ENCODE measurements at places on chromosomes 2 and 18.

DNA sequence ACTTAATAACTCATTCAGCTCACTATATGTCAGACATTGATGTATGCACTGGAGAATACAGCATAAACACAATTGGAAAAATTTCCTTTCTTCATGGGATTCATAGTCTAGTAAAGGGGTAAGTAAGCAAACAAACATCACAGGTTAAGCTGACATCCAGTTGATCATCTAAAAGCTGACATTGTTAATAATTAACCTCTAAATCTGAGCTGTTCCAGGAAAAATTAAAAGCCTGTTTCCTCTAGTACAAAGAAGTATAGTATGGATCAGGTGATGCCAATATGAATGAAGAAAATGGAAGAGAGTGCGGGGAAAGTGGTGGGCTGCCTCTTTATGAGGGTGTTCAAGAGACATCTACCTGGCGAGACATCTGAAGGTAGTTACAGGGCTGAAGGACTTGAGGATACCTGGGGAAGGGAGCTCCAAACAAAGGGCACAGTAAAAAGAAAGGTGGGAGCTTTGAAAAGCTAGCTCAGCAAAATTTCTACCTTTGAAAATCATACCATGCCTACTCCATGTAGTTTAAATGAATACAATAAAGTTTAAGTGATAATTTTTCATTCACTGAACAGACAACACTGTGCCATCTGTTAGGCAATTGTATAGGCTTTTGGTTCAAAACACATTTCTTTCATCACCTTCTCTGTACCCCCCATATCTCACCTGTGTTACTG, 619.3 kb downstream of the TRIB2 start:
- DNase-seq: no peak

DNA sequence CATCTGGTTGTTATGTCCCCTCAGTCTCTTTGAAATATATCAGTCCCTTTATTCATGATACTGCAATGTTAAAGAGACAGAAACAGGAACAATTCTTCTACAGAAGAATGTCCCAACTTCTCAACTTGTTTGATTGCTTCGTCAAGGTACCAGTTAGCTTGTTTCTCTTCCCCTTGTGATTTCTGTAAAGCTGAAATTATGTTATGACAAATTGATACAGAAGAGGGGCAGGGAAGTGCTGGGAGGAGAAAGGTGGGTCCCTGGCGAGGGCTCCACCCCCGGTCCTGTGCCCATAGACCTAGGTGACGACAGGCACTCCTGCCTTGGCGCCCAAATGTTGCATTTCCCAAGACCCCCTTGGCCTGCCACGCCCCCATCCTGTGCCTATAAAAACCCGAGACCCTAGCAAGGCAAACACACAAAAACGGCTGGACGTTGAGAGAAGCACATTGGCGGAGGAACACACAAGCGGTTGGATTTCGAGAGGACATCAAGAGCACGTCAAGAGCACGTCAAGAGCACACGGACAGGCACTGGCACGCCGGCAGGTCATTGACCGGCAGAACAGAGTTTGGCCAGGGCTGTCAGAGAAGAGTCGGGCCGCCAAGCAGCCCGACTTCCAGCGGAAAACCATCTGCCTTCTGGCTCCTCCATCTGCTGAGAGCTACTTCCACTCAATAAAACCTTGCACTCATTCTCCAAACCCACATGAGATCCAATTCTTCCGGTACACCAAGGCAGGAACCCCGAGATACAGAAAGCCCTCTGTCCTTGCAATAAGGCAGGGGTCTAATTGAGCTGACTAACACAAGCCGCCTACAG, 11.5 kb upstream of the RTN4 start:
- no peak for DNase-seq

GRCh38 chr2:239908744-239909143, 116.4 kb downstream of the NDUFA10 start:
- DNase-seq: no peak

DNA sequence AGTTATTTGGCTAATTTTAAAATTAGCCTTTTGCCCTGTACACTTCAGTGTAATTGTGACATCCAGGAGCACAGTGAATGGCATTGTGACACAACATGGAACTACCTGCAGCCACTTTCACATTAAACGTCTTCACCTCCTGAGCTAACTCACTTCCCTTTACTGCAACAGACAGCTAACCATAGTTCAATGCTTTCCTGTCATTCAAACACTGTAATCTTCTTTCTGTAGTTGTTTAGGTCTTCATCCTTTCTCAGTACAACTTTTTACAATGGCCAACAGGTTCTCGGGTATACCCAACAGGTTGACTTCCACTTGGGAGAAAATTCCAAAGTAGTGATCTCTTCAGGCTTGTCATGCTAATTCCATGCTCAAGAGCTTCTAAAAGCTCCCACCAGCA, 8.6 kb upstream of the AGPS start:
- DNase-seq: no peak

- no peak for DNase-seq
These were observed 77.3 kb downstream of the KCTD1 start for GRCh38 chr18:26471027-26471426.

GRCh38 chr2:146873646-146874259, 971.1 kb upstream of the ACVR2A start:
- no peak for DNase-seq

GRCh38 chr2:190696792-190697398, 48.0 kb downstream of the NAB1 start:
- DNase-seq: no peak

- no peak for DNase-seq
These were observed 69.2 kb upstream of the EPHA4 start for GRCh38 chr2:221641181-221641871.

- DNase-seq: no peak
These were observed 15.7 kb downstream of the CCBE1 start for GRCh38 chr18:59681521-59682004.

GRCh38 chr2:223815884-223816570, 21.4 kb downstream of the AP1S3 start:
- DNase-seq: no peak

DNA sequence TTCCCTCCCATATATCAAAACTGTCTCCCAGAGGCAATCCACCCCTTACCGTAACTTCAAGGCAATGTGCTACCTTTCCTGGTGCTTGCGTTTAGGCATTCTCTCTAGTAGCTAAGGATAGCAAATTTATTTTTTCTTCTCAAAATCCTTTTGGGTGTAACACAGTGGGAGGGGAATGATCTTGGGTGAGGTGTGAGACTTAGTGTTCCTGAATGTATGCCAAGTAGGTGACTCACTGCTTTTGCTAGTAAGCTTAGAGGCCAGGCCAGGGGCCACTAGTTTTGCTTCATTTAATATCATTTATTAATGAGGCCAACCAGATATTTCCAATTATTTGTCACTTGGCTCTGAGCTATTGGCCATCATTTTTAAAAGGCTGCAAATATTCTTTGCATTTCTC, 135.5 kb downstream of the NAPG start:
- no peak for DNase-seq

GRCh38 chr2:94997981-94998930, 27.3 kb upstream of the MAL start:
- DNase-seq: no peak

DNA sequence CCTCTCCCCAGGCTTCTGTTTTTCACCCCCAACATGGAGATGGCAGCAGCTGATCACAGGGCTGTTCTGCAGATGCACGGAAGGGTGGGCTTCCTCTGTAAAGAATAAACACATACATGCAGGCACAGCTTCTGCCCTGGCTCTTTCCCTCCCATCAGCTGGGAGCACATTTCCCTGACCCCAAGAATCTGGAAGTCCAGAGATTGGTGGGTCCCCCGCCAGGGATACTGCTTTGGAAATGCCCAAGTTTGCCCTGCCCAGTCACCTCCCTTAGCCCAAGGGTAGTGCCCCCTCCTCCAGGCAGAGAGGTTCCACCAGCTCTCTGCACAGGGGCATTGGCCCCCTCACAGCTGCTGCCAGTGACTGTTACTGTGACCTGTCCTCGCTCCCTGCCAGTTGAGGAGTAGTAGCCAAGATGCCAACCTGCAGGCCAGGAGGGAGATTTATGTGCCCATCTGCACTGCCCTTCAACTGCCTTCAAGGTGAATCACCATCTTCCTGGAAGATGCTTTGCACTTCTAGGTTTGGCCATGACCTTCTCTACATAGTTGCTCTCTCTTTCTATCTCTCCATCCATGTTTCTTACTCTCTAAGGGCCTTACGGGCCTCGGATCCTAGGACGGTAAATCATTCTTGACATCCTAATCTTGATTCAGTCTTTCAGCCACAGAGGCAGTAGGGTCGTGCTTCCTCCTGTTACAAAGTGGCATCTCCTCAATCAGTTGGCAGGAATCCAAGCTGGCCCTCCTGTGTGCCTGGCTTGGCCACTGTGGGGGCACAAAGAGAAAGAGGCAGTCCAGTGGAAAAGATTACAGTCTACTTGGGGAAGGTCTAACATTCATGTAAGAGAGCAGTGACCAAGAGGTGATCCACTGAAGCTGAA, 121.8 kb downstream of the CTIF start:
- no peak for DNase-seq

GRCh38 chr2:30611583-30611982, 164.5 kb downstream of the LCLAT1 start:
- DNase-seq: no peak

DNA sequence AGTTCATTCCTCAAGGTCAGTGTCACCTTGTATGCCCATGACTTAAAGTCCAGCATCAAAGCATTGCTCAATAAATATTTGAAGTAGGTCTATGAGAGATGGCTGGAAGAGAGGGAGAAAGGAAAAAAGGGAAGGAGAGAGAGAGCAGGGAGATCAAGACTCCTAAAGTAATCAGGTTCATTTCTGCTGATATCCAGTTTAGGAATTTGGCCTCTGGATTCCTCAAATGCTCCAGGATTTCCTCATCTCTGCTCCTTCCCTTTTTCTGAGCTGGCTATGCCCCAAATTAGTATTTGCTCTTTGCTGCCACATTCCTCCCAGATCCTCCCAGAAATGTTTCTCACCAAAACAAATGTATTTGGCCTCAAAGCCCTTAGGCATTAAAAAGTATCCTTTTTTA, 739.4 kb upstream of the CHAC2 start:
- no peak for DNase-seq

GRCh38 chr2:217945530-217945929, 57.3 kb downstream of the TNS1 start:
- no peak for DNase-seq

DNA sequence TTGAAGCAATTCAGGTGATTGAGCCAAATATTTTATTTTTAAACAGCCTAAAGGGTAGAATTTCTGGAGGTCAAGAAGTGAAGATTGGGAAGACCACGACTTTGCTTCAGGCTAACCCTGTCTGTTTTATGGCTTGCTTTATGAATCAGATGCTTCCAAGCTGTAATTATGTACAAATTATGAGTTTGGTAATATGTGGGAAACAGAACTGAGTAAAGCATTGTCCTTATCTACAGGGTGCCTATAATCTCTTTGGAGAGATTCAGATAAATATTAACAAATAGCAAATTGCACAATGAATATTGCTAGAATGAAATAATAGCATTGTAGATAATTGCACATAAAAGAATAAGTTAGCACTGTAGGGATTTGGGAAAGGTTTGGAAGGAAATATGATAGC, 539.4 kb upstream of the CDH2 start:
- DNase-seq: no peak

GRCh38 chr2:53813151-53813550, 26.3 kb downstream of the ERLEC1 start:
- no peak for DNase-seq

DNA sequence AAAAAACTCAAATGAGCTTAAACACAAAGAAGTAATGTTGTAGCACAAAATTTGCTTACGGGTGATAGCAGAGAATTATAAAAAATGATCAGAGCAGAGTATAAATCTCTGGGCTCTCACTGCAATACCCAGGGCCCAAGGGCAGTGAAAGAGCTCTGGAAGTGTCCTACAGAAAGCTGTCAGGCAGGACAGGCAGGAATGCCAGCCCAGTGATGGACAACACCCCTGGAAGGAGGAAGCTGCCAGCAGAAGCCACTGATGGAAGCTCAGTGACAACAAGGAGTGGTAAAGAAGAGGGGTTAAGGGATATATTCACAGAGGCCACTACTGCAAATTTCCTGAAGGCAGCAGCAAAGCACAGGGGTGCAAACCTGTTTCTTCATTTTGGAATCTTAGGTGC, 214.9 kb downstream of the L3MBTL4 start:
- no peak for DNase-seq
